ENCODE measurements at places on chromosomes 2 and 18.

DNA sequence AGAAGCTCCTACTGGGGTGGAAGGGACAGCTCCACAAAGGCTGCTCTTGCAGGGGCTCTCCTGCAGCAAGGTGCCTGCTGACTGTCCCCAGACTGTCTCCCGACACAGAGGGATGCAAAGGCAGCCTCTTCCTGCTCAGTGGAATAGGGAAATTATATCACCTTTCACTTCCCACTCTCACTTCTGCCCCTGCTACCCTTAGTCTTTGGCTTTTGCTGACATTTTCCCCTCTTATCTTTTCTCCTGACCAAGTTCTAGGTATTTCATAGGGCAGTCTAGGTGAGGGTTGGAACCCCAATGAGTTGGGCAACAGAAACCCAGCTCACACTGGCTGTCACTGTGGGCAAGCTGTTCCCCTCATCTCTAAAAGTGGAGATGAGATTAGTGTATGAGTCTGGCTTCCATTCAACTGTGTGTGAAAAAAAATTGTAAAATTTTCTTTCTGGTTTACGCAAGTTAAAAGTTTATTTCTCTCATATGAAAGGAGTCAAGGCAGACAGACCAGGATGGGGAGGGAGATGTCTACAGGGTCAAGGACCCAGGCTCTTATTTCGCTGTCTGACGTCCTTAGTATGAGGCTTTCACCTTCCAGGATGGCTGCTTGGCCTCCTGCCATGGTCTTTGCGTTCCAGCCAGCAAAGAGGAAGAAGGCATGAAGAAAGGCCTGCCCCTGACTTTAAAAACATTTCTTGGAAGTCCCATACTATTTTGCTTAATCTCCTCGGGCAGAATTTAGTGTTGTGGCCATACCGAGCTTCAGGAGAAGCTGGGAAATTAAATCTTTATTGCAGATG is 7.5 kb upstream of the MOCOS start:
- DNase-seq, result no peak

DNA sequence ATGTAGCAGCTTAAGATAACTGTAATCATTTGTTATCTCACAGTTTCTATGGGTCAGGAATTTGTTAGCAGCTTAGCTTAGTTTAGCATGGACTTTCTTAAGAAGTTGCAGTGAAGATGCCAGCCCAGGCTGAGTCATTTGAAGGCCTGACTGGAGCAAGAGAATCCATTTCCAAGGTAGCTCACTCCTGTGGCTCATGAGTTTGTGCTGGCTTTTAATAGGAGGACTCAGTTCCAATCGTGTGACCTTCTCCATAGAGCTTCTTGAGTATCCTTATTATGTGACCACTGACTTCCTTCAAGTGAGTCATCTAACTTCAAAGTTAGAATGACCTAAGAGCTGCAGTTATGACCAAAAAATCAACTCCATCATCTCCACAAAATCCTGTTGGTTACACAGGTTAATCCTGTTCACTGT is 1.4 kb downstream of the GPATCH11 start:
- no peak for DNase-seq

GRCh38 chr2:80437959-80438358 is 133.4 kb upstream of the LRRTM1 start:
- no peak for DNase-seq

- no peak for DNase-seq
These were observed 67.0 kb downstream of the LBH start for GRCh38 chr2:30298302-30298701.

DNA sequence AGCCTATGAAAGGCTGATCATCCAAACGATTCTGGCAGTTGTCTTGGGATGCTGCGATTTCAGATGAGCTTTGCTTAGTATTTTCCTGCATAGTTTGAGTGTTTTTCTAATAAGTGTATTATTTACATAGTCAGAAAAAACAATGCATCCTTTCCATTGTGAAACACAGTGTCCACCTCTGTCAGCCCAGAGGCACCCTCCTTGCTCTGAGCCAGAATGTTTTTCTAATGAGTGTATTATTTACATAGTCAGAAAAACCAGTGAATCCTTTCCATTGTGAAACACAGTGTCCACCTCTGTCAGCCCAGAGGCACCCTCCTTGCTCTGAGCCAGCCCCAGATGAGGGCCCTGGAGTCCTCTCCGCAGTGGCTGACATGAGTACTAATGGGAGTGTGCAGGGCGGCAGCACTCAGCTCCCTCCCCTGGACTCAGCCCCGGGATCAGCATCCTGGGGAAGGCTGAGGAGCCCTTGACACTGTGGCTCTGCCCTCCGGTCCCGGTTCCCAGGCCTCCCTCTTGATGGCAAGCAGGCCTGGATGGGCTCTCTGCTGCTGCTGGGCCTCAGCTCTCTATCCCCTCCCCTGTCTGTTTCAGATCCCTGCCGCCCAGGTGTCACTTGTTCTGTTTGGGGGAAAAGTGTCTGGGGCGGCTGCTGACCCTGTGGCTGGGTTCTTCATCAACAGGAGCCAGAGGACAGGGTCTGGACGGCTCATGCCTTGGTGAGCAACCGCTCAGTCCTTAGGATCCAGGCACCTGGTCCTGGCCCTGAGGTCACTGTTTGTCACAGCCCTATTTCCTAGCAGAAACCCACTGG is 5.9 kb downstream of the MFSD2B start:
- DNase-seq, result no peak

DNA sequence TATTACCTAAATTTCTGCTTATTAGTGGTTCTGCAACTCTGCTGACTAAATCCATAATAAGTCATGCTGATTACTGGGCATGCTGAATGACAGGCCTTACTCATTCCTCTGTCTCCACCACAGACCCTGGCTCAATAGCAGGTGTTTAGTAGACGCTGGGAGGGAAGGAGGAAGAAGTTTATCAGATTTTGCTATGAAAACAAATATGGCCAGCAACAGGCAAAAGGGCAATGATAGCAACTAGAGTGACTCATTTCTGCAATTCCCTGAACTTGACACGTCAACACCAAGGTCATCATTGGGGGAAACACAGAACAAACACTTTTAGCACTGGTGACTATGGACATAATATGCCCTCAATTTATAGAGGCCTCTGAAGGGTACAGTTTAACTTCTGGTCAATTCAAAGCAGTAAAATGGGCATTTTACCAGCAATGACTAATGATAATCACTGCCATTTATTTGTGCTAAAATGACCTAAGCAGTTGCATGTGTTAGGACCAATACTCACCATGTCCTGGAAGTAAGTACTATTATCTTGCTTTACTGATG is 35.2 kb downstream of the TMEM163 start:
- DNase-seq, result no peak

DNA sequence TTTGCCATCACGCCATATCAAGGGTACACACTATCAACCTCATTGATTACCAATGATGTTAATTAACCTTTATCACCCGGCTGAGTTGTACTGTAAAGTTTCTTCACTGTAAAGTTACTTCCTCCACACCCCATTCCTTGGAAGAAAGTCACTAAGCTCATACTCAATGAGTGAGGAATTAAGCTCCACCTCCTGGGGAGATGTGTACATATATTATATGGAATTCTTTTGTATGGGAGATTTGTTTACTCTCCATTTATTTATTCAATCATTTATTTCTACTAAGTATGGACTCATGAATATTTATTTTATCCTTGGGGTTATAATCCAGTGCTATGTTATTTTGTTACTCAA is 56.8 kb downstream of the C2orf74 start:
- DNase-seq, result no peak

GRCh38 chr2:227323818-227324217 is 1.2 kb upstream of the MFF start:
- no peak for DNase-seq

All from stimulated activated CD8-positive, alpha-beta memory T cell treated with anti-CD3 and anti-CD28 coated beads, Interleukin-7, amount 100 ng/mL, for 1 hour (primary cell).